ENCODE measurements at places on chromosomes 11 and 22.
A peak's percentile ranks its signal among the peaks of the same experiment; 100 is the strongest.

DNA sequence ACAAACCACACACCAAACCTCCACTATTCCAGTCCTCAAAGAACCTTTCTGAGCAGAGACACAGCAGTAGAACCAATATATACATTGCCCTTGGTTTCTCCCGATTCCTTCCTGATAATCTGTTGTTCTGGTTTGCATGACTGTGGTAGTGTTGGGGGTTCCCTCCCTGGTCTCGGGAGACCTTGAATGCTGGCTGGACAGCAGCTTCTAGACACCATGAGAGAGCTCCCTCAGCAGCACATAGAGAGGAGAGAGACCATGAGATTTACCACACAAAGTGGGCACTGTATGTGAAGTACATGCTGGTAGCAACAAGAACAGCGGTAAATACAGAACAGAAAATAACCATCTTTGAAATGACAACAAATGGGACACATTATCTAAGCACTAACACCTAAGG, 2.6 kb downstream of the C11orf91 start:
- no peak for DNase-seq

GRCh38 chr11:122093731-122094275, 22.2 kb downstream of the BLID start:
- DNase-seq, result no peak

DNA sequence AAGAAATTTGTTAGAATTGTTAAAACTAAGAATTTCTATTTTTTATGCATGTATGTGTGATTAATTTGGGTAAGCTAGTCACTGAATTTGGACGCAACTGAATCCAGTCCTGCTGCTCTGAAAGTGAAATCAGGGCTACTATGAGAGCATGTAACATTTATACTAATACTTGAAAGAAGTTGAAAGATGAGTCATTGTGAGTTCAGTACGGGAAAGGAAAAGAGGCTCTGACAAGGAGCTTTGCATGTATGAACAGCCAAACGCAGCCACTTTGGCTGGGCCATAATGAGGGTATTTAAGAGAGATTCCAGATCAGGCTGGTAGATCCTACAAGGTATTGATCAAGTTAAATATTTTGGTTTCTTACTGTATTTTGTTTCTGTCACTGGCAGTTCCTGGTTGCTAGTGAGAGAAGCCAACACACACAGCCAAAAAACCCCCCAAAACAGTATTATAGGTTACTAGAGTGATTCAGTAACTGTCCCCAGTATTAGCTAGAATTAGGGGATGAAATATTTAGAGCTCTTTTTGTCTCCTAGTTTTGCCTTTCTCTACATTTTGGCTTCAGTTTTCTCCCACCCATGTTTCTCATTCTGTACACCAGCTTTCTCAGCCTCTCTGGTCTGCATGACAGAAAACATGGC, 14.1 kb downstream of the AASDHPPT start:
- no peak for DNase-seq

GRCh38 chr22:34105461-34106062, 185.3 kb upstream of the LARGE1 start:
- DNase-seq, result peak; percentile 71

DNA sequence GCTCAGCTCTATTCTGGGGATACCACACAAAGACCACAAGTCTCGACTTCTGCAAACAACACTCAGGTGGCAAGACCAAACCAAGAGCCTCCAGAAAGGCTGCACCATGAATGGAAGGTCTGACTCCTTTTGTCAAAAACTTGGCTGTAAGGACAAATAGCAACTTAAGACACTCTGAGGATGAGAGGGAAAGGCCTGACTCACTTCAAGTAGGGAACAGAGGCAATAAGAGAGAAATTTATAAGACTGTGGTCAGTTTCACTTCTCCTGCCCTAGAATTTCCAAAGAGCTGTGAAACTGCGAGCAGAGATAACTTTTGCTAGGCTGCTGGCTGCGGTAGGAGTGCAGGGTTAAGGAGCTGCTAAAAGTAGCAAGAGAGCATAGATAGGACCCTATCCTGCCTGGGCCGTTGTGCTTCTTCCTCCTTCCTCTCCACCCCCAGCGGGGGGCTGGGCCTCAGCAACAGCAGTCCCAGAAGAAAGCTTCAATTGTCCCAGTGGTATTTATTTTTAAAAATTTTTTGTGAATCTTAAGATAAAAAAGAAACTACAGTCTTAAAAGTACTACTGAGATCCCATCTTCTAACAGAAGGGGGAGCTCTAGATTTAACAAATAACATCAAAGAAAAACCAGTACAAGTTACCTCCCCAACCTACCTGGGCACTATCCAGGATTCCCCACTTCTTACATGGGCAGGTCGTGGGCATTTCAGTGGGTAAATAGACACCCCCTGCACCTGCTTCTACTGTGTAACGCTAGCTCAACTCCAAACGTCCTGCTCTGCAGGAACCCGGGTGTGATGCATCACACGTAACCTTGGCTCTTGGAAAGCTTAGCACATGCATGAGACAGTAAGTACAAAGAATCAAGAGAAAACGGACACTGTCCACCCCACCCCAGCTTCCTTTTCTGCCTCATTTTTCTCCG, 66.4 kb downstream of the SGSM3 start:
- peak; percentile 58 for DNase-seq

DNA sequence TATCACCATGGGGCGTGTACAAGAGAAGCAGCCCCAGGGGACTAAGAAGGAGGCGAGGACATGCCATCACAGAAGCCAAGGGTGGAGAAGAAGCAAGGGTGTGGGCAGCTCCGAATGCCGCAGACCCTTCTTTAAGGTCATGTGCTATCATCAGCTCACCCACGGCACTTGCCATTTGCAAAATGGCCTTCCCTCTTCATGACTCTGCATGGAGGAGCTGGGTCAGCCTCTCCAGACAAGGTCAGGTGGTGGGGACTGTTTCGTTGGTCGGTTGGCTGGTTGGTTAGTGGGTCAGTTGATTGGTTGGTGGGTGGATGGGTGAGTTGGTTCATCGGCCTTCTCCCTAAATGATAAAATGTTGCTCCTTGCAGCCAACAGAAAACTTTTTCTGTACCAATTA, 622.5 kb downstream of the TBC1D22A start:
- DNase-seq, result no peak

- DNase-seq, result no peak
Measured at GRCh38 chr11:67393990-67394389, 2.2 kb downstream of the RAD9A start.

GRCh38 chr11:9095421-9095820, 4.0 kb upstream of the SCUBE2 start:
- no peak for DNase-seq

GRCh38 chr11:68734111-68734510, 17.2 kb downstream of the TESMIN start:
- no peak for DNase-seq

GRCh38 chr11:132772703-132773545, 759.4 kb downstream of the OPCML start:
- DNase-seq, result no peak

GRCh38 chr11:131504199-131504949, 134.0 kb downstream of the NTM start:
- no peak for DNase-seq

GRCh38 chr11:352456-353031, 16.8 kb upstream of the B4GALNT4 start:
- DNase-seq, result no peak

- DNase-seq, result no peak
Measured at GRCh38 chr11:26929806-26930517, 64.0 kb upstream of the FIBIN start.

DNA sequence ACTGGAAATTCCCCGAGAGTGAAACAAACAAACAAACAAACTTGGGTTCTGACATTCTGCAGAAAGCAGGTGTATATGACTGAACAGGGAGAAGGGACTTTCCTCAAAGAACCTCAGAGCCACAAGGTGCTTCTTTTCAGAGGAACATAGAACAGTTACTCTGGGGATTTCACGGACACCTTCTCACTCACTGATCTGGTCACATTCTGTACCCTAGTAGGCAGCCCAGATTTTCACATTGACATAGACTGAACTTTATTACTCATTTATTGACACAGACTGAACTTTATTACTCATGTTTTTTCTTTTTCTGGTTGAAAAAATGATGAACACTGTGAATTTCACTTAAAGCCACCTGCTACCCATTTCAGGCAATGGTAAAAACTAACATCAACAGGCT, 263.0 kb downstream of the OPCML start:
- DNase-seq, result no peak

DNA sequence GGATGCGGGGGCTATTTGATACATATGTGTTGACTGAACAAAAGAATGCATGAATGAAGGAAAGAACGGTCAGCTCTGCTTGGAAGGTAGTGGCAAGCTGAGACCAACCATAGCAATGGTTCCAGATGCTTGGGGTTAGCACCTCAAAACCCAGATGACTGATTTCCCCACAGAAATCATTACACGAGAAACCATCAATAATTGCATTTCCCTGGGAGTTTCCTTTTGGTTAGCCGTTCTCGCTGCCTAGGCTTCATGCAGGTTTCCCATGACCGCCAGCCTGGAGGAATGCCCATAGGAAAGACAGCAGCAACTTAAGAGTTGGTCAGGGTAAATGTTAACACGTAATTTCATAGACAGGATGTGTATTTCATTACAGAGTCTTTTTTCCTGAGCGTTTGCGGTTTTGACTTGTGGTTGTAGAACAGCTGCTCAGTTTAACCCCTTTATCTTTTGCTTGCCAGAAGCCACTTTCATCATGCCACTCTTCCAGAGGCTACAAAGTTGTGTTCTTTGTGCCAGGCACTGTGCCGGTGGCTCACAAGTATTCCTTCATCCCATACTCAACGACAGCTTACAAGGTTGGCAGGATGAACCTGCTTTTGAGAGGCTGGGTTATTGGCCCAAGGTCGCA, 2.8 kb downstream of the IL17RA start:
- no peak for DNase-seq

- no peak for DNase-seq
Measured at GRCh38 chr11:33533386-33534052, 167.1 kb downstream of the C11orf91 start.

- DNase-seq, result no peak
Measured at GRCh38 chr11:92758241-92758780, 211.1 kb upstream of the MTNR1B start.

DNA sequence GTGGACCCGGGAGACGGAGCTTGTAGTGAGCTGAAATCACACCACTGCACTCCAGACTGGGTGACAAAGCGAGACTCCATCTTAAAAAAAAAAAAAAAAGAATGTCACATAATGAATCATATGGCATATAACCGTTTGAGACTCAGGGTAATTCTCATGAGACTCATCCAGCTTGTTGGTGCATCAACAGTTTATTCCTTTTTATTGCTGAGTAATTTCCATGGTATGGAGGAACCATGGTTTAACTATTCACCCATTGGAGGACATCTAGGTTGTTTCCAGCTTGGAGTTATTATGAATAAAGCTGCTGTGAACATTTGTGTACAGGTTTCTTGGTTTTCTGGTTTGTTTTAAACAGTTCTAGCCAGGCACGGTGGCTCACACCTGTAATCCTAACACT, 25.3 kb downstream of the PPARA start:
- no peak for DNase-seq

- DNase-seq, result no peak
Measured at GRCh38 chr22:40241200-40241763, 63.6 kb downstream of the TNRC6B start.

DNA sequence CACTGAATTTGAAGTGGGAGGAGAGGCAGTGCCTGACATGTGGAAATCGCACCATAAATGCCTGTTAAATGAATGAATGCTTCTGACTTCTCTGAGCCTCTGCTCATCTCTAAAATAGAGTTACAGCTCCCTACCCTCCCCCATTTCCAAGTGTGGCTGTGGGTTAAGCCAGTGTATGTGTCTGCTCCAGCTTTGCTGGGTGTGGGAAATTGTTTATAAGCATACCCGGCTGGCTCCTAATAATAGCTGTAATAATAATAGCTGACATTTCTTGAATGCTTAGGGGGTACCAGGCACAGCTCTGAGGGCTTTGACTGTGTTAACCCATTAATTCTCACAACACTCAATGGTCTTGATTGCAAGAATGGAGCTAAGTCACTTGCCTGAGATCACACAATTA, 7.0 kb upstream of the FCHSD2 start:
- DNase-seq, result no peak

DNA sequence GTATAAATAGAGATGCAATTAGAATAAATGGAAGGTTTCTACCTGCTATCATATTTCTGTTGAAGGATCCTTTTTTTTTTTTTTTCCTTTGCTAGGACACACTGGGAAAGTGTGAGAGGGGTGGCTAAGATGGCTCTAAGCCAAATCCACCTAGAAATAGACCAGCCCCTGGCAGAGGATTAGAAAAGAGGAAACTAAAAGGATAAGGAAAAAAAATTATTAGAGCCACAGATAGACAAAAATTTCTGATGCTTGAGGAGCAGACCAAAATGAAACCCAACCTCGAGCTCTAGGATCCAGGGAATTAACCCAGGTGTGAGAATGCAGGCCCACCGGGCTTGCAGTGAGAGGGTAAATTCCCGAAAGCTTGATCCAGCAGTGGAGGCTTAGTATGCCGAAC, 262.3 kb downstream of the CADM1 start:
- no peak for DNase-seq

DNA sequence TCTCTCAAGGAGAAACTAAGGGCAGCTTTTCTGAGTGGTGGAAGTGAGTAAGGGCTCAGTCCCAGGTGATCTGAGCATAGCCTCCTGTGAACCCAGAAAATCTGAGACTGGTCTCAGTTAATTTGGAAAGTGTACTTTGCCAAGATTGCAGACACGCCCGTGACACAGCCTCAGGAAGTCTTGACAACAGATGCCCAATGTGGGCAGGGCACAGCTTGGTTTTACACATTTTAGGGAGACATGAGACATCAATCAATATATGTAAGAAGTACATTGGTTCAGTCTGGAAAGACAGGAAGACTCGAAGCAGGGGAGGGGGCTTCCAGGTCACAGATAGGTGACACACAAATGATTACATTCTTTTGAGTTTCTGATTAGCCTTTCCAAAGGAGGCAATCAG, 13.5 kb upstream of the CRY2 start:
- DNase-seq, result no peak

DNA sequence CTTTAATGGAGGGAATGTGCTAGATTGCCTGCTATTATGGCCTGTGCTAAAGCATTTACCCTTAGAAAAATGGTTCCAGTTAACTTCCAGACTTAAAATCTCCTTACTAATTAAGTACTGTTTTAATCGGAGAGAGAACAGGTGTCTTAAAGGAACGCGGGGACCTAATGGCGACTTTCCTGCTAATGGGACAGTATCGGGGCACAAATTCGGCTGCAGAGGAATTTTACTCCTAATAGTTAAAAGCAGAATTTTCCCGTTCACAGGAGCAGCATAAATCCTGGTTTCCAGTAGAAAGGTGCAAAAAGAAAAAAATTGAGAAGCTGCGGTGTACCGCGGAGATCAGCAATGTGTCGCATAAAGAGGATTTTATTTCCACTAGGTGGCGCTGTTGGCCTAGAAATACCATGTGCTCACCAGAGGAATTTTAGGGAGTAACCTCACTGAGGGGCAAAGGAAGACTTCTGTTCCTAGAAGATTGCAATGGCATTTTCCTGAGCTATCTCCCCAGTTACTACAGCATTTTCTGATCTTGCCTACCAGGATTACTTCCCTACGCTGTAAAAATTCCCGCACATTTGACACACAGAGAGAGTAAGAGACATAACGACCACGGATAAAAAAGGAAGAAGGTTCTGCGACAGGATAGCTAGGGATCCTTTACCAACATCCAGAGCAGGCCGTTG, 44.5 kb downstream of the ZNF280B start:
- peak; percentile 83 for DNase-seq
